Lower lobe of right lung (tissue), 2 donors: ENCODE measurements at places on chromosomes 16 and 17. TPM values are rescaled to one million over a fixed set of nuclear protein-coding genes. Genes with fewer than 3 reads are reported as not detected.

DNA sequence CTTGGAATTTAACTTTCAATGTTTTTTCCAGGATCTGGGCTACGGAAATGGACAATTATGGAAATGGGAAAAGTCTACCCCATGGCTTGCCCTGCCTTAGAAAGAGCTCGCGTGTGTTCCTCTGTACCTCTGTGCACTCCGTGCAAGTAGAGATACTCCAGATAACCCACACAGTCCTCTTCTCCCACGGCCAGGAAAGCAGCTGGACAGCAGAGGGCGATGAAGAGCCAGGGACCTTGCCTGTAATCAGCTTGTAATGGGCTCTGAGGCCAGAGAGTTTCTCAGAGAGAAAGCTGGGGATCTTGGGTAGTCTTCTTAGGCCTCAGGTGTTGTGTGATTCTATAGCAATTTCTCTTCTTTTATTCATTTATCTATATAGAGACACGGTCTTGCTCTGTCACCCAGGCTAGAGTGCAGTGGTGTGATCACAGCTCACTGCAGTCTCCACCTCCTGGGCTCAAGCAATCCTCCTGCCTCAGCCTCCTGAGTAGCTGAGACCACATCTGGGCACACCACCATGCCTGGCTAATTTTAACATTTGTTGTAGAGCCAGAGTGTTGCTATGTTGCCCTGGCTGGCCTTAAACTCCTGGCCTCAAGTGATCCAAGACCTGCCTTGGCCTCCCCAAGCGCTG lies 2.4 kb upstream of the SOCS7 start:
- H3K36me3 ChIP-seq = no peaks in the 10 kb centered on the region
- no peak overlapping the region for H3K27ac ChIP-seq
- peaks cover 12% of the 10 kb centered on the region for H3K4me1 ChIP-seq
- peak; percentile 86 for DNase-seq
- no peak overlapping the region for H3K4me3 ChIP-seq
- no peaks in the 10 kb centered on the region for H3K27me3 ChIP-seq

GRCh38 chr17:39095309-39095686 lies 56.1 kb downstream of the PLXDC1 start:
- H3K27me3 ChIP-seq = no peaks in the 10 kb centered on the region
- peaks cover 49% of the 10 kb centered on the region for H3K4me1 ChIP-seq
- no peak overlapping the region for H3K27ac ChIP-seq
- DNase-seq = no peak
- no peaks in the 10 kb centered on the region for H3K36me3 ChIP-seq
- H3K4me3 ChIP-seq = no peak overlapping the region

RASL10B gene
- total RNA-seq = 1.9 TPM

DNA sequence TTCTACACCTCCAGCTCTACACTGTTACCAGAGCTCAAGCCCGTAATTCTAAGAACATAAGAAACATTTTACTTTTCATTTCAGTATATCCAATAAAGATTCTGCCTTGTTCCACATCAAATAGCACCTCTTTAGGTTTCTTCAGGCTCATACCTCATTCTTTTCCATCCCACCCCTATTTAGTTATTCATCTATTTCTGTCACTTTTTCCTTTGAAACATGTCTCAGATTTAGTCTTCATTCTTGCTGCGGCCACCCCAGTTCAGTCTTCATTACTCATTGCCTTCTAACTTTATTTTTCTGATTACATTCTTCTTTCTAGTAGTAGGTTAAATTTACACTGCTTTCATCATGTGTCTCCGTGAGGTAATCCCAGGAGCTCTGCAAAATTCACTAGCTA lies 33.5 kb downstream of the PPM1E start:
- H3K36me3 ChIP-seq = no peaks in the 10 kb centered on the region
- no peak overlapping the region for H3K4me3 ChIP-seq
- no peak overlapping the region for H3K27ac ChIP-seq
- H3K27me3 ChIP-seq = no peaks in the 10 kb centered on the region
- DNase-seq = no peak
- no peaks in the 10 kb centered on the region for H3K4me1 ChIP-seq

LPCAT2 gene
- 35.8 TPM for total RNA-seq

GRCh38 chr17:8726941-8727555 lies 17.6 kb downstream of the CCDC42 start:
- H3K27me3 ChIP-seq = no peaks in the 10 kb centered on the region
- H3K4me1 ChIP-seq = peaks cover 15% of the 10 kb centered on the region
- DNase-seq = no peak

DNA sequence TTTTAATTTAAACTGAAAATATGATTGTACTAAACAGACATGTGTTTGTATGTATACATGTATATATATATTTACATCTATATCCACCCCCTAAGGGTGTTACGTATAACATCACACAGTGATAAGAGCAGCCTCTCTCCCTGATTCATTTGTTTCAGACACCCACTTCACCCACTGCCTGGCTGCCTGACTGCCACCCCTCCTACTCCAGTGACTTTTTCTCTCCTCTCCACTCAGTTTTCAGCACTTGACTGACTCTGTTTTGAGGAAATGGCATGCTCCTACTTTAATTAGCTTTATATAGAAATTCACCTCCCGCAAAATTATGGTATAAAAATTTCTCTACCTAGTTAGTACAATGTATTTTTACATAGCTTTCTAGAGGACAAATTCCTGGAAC lies 20.0 kb downstream of the BFAR start:
- no peaks in the 10 kb centered on the region for H3K27me3 ChIP-seq
- H3K27ac ChIP-seq = no peak overlapping the region
- peaks cover 21% of the 10 kb centered on the region for H3K4me1 ChIP-seq
- no peak overlapping the region for H3K4me3 ChIP-seq

GRCh38 chr16:69386596-69386995 lies 789 bp upstream of the TERF2 start:
- H3K4me1 ChIP-seq = peaks cover 10% of the 10 kb centered on the region
- no peak overlapping the region for H3K4me3 ChIP-seq
- no peak for DNase-seq
- no peak overlapping the region for H3K27ac ChIP-seq
- no peaks in the 10 kb centered on the region for H3K27me3 ChIP-seq

DNA sequence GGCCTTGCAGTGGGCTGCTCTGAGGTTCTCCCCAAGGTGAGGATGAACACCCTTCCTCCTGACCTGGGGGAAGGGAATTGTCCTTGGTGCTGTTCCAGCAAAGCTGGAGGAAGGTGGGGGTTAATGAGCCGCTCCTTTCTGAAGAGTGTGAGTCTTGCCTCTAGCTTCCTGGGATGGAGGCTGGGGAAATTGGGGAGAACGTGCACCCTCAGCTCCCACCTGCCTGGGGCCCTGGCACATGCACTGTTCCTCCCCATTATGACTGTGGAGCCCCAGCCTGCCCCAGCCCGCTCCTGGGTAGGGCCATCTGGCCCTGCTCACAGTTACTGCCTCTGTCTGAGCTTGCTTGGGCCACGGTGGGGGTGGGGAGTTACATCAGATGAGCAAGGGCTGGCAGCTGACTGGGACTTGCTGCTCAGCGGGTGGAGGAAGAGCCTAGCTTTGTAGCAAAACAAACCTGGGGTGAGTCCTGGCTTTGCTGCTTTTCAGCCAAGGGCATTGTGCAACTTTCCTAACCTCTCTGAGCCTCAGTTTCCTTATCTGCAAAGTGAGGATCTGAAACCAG lies 11.1 kb downstream of the TNS4 start:
- no peak overlapping the region for H3K4me3 ChIP-seq
- no peaks in the 10 kb centered on the region for H3K36me3 ChIP-seq
- no peak for DNase-seq
- no peaks in the 10 kb centered on the region for H3K27me3 ChIP-seq

NFAT5 gene
- 56.7 TPM for total RNA-seq

GRCh38 chr17:48514477-48514876 lies 16.3 kb downstream of the HOXB1 start:
- peaks cover 5% of the 10 kb centered on the region for H3K4me1 ChIP-seq
- no peak overlapping the region for H3K4me3 ChIP-seq

- DNase-seq = no peak
- no peak overlapping the region for H3K27ac ChIP-seq
- no peaks in the 10 kb centered on the region for H3K27me3 ChIP-seq
- no peaks in the 10 kb centered on the region for H3K4me1 ChIP-seq
- H3K4me3 ChIP-seq = no peak overlapping the region
Measured at GRCh38 chr16:54473226-54473993, 186.8 kb upstream of the IRX3 start.

ACE gene
- 90.7 TPM for total RNA-seq

- no peaks in the 10 kb centered on the region for H3K36me3 ChIP-seq
- no peaks in the 10 kb centered on the region for H3K4me1 ChIP-seq
- H3K27ac ChIP-seq = no peak overlapping the region
- no peak for DNase-seq
- H3K27me3 ChIP-seq = no peaks in the 10 kb centered on the region
Measured at GRCh38 chr17:37502009-37502936, 12.6 kb downstream of the DUSP14 start.

CCDC40 gene
- total RNA-seq = 14.1 TPM

FOXN1 gene
- total RNA-seq = 0.15 TPM

DNA sequence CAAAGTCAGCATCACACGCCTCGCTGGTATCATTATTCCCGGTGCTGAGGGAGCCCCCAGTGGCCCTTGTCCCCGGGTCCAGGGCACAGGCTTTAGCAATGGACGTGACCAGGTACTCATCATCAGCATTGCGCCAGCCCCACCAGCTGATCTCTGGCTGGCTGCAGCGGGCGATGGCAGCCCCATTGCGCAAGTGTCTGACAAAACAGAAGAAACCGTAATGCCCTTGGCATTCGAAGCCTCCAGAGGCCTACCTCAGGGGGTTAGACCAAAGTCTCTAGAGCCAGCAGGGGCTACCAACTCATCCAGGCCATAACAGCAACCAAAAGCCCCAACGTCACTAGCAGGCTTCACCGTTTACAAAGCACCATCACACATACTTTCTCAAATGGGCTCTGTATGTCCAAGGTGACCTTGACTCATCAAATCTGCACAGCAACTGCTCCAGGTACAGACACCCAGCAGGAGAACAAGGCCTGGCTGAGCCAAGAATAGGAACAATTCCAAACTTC lies 7.3 kb downstream of the MTMR4 start:
- H3K27ac ChIP-seq = no peak overlapping the region
- H3K4me3 ChIP-seq = no peak overlapping the region
- H3K36me3 ChIP-seq = peaks cover 100% of the 10 kb centered on the region
- H3K27me3 ChIP-seq = no peaks in the 10 kb centered on the region
- peak; percentile 71 for DNase-seq
